HFFc6 (cell line): ENCODE measurements at places on chromosomes 3 and 15.

DNA sequence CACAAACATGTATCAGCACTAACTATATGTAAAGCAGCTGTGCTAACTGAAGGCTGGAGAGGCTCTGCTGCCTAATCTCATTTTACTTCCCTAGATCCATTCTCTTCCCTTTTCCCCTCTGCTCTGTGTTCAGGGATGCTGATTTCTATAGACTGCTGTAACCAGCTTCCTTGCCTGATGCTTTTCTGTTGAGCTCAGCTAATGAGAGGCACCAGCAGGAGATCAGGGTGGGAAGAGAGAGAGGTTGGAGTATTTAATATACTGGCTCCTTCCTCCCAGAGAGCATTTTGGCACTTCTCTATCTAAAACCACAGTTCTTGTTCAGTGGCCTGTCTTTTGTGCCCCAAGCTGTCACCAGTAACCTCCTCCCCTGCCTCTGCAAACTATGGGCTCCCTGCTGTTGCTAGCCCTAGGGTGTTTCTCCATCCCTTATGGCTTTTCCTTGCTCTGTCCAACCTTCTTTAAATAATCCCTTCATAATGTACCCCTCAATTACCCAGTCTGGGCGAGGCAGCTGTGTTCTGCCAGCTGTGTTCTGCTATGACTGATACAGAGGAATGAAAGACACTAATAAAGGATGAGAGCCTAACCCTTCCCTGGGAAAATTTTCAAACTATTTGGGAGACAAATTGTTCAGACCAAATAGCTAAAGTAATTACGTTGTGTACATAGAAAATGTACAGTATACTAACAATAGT lies 69.5 kb downstream of the CADPS start:
- no peaks in the 10 kb centered on the region; the same call in 1 of the 2 replicates for H3K36me3 ChIP-seq
- H3K4me3 ChIP-seq: no peak overlapping the region
- DNase-seq: no peak
- no peaks in the 10 kb centered on the region for H3K27me3 ChIP-seq
- H3K27ac ChIP-seq: no peak overlapping the region
- H3K4me1 ChIP-seq: no peaks in the 10 kb centered on the region

- no peak overlapping the region for H3K4me3 ChIP-seq
- peak; percentile 53 for DNase-seq
- peaks cover 4% of the 10 kb centered on the region; the same call in 1 of the 2 replicates for H3K27me3 ChIP-seq
- peaks cover 14% of the 10 kb centered on the region for H3K36me3 ChIP-seq
Measured at GRCh38 chr3:50352781-50353180, 2.1 kb downstream of the CYB561D2 start.

DNA sequence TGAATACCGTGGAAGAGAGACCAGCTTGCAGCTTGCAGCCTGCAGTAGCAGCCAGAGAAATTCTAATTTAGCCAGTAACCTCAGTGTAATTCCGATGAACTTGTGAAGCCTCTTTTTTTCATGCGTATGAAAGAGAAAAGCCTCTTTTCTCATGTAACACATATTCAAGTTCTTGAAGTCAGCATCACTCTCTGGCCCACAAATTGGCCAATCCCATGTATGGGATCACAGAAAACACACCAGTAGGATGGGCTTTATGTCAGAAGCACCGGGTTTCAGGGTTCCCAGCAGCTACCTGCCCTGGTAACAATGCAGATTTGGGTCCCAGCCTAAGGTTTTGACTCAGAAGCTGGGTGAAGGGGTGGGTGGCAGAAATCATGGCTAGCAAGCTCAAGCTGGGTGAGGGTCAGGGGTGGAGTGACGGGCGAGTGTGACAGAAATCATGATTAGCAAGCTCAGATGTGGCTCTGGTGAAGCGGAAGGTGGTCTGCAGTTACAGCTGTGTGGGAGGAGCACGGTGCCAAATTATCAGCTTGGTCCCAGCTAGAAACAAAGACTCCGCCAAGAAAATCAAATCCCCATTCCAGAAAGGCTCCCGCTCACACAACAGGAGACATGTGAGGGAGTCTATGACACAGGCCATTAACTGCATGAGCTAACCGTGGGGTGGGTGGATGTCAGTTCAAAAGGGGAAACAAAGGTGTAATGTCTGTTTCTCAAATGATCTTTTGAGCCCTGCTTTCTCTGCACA lies 86.6 kb downstream of the SNRK start:
- no peak overlapping the region for H3K4me3 ChIP-seq
- no peak for DNase-seq
- H3K27me3 ChIP-seq: no peaks in the 10 kb centered on the region; the same call in 1 of the 2 replicates
- no peaks in the 10 kb centered on the region for H3K36me3 ChIP-seq
- no peak overlapping the region; the same call in 1 of the 2 replicates for H3K27ac ChIP-seq

- H3K4me3 ChIP-seq: no peak overlapping the region
- H3K27me3 ChIP-seq: peaks cover 5% of the 10 kb centered on the region; the same call in 1 of the 2 replicates
- no peaks in the 10 kb centered on the region for H3K36me3 ChIP-seq
- H3K27ac ChIP-seq: no peak overlapping the region
- H3K4me1 ChIP-seq: peaks cover 8% of the 10 kb centered on the region; the same call in 1 of the 2 replicates
- peak; percentile 57 for DNase-seq
Measured at GRCh38 chr3:155995525-155996370, 124.6 kb upstream of the KCNAB1 start.

- H3K27ac ChIP-seq: peak overlapping the region; percentile 73
- DNase-seq: no peak
- H3K4me1 ChIP-seq: peaks cover 36% of the 10 kb centered on the region
- H3K36me3 ChIP-seq: peaks cover 11% of the 10 kb centered on the region
- H3K27me3 ChIP-seq: no peaks in the 10 kb centered on the region
- peak overlapping the region; percentile 68 for H3K4me3 ChIP-seq
Measured at GRCh38 chr3:171088496-171088895, 62.0 kb upstream of the SLC2A2 start.
